ENCODE measurements at places on chromosomes 3 and 15. TPM values are rescaled to one million over a fixed set of nuclear protein-coding genes. Genes with fewer than 3 reads are reported as not detected.

Gene LRRC31
- not detected for total RNA-seq

GRCh38 chr3:102174832-102175374, 259.9 kb upstream of the ZPLD1 start:
- H3K4me1 ChIP-seq: no peaks in the 10 kb centered on the region
- H3K36me3 ChIP-seq: no peaks in the 10 kb centered on the region
- H3K27me3 ChIP-seq: no peaks in the 10 kb centered on the region
- no peak overlapping the region for H3K4me3 ChIP-seq

- no peak overlapping the region for H3K27ac ChIP-seq
- H3K4me1 ChIP-seq: no peaks in the 10 kb centered on the region
- no peak overlapping the region for H3K4me3 ChIP-seq
- no peak for DNase-seq
- no peaks in the 10 kb centered on the region for H3K27me3 ChIP-seq
Measured at GRCh38 chr3:100525753-100526612, 33.6 kb downstream of the TMEM45A start.

DNA sequence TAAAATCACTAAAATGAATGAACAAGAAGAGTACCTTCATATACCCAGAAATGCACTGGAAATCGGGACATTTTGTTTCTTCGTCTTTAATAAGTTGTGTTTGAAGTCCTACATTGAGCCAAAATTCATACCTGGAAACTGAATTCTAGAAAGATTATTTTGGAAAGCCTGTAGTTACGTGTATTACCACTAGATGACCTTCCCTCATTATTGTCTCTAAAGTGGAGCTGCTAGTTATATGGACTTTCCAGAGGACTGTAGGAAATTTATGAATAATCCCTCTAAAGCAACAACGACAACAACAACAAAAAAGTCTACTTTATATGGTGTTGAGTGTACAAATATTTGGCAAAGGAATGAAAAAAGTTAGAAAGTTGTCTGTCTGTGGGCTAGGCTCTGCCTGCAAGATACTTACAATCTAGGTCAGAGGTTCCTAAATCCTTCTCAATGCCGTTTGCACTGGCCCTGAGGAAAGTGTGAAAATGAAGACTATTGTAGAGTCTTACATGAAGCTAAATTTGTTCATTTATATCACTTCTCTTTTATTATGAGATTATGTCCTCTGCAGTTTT, 234.8 kb upstream of the NR2E3 start:
- H3K27ac ChIP-seq: no peak overlapping the region
- H3K4me1 ChIP-seq: no peaks in the 10 kb centered on the region
- no peak overlapping the region for H3K4me3 ChIP-seq
- H3K36me3 ChIP-seq: no peaks in the 10 kb centered on the region

Gene CAND2
- 17.6 TPM for total RNA-seq

GRCh38 chr3:172814738-172815137, 64.2 kb downstream of the ECT2 start:
- no peaks in the 10 kb centered on the region for H3K27me3 ChIP-seq
- no peak for DNase-seq
- H3K4me1 ChIP-seq: no peaks in the 10 kb centered on the region

DNA sequence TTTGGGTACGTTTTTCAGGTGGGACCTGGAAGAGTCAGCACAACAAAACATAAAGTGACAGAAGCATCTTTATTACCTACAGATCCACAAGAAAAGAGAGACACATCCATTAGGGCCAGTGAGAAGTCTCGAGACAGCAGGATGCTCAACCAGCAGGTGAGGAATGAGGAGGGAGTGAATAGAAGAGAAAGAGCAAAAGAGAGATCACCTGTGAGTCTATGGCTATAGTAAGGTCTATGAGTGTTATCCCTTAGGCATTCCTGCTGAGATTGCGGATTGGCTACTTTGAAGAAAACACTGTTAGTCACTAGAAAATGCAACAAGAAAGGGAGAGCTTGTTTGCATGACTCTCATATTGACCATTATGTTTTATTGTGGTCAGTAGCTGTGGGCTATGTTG, 1556.2 kb upstream of the GBE1 start:
- no peaks in the 10 kb centered on the region for H3K27me3 ChIP-seq
- no peaks in the 10 kb centered on the region for H3K4me1 ChIP-seq
- no peak overlapping the region for H3K4me3 ChIP-seq
- no peak for DNase-seq
- H3K27ac ChIP-seq: no peak overlapping the region
- H3K36me3 ChIP-seq: no peaks in the 10 kb centered on the region

Gene ESYT3
- total RNA-seq: 0.77 TPM

Gene IP6K1
- total RNA-seq: 46.0 TPM

DNA sequence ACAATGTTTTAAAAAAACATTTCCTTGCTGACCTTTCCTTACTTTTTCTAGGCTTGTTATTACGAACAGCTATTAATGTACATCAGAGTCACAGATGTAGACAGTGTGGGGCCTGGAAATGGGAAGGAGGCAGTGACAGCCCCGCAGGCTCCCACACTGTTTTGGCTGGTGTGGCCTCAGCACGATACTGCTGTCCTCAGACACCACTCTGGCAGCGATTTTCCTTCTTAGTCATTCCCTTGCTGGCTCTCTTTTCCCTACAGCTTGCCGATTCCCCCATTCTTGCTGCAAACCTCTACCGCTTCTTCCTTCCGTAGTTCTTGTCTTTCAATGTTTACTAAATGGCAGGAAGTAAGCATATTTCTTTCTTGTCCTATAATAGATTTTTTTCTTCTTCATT, 113.1 kb downstream of the ABI3BP start:
- DNase-seq: no peak
- no peak overlapping the region for H3K4me3 ChIP-seq
- peaks cover 1% of the 10 kb centered on the region for H3K4me1 ChIP-seq
- H3K36me3 ChIP-seq: no peaks in the 10 kb centered on the region
- H3K27me3 ChIP-seq: no peaks in the 10 kb centered on the region

Gene MUC4
- total RNA-seq: 0.65 TPM

DNA sequence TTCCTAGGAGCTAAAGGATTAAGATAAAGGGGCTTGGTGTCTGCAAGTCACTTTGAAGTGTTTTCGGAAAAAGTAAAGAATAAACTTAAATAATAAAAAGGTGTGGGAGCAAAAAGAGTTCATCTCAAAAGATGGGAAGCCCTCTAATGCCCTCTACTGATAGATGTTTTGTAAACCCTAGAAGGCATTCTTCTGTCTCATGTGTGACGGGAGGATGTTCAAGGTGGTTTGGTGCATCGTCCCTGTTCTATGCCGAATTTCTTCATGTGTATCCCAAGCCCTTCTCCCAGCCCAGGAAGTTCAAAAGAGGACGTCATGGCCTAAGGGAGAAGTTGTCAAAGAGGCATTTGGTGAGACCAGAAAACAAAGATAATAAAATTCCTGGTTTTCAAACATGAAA, 37.2 kb downstream of the CCK start:
- H3K4me1 ChIP-seq: no peaks in the 10 kb centered on the region
- H3K4me3 ChIP-seq: no peak overlapping the region
- no peaks in the 10 kb centered on the region for H3K27me3 ChIP-seq

Gene NRROS
- 0.80 TPM for total RNA-seq

DNA sequence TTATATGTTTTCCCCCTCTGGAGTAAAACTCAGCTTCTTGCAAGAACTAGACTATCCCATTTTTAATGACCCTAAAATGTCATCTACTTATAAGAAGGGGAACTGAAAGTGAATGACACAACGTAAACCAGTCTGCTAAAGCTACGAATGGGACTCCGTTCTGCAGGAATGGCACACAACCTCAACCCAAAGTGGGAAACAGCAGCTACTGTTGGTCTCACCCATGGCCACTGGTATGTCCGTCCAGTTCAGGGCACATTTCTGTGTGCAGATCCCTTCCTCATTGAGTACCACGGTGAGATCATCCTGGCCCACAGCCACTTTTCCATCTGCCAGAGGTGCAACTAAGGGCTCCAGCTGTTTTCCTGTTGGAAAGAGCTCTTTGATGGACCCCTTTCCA, 23.8 kb downstream of the VPS39 start:
- H3K4me1 ChIP-seq: no peaks in the 10 kb centered on the region
- DNase-seq: no peak
- no peak overlapping the region for H3K4me3 ChIP-seq
- no peak overlapping the region for H3K27ac ChIP-seq

All from ovary (tissue), 10 donors.